ENCODE measurements at places on chromosomes 7 and 10.
A peak's percentile ranks its signal among the peaks of the same experiment; 100 is the strongest.

- DNase-seq, result no peak
Observed at GRCh38 chr10:131856441-131857094, 44.2 kb upstream of the PPP2R2D start.

DNA sequence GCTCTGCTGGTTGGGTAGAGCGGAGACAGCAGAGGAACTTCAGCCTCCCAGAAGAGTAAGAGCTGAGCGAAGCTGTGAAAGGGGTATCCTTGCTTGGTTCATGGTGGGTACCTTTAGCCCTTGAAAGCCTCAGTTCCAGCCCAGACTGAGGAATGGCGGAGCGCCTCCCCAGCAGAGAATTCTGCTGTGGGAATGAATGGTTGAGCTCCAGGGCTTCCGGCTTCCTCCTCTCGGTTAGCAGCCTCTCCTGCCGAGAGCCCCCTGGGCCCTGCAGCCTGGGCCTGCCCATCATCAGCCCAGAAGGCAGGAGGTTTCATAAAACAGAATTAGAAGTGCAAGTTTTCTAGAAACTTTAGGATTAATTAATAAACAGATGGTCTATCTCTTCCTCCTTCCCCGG lies 79.9 kb upstream of the ANLN start:
- DNase-seq, result no peak

GRCh38 chr10:114239117-114239993 lies at the start of gene VWA2:
Gene VWA2, plus strand, starts transcription at chr10:114239254. Its CDS starts 9,460 bp downstream, at chr10:114248714.
- no peak for DNase-seq

DNA sequence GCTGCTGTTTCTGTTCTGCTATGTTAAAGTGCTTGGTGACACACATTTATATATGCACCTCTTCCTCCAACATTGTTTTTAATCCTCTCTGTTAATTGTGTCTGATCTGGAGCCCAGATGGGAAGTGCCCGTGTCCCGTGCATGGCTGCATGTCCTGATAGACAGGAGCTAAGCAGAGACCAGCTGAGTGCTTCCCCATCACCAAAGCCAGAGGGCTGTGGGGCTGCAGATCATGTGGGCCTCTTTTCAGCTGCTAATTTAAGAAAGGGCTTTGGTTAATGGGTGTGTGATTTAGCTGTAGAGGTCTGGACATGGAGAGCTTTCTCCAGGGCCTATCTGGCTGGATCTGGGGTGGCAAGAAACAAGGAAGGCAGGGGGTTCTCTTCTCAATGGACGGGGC lies 96.5 kb upstream of the NPS start:
- DNase-seq, result no peak

- no peak for DNase-seq
Observed at GRCh38 chr7:87344446-87344845, 1.0 kb upstream of the CROT start.

- DNase-seq, result no peak
Observed at GRCh38 chr10:78991187-78991586, 77.6 kb upstream of the ZMIZ1 start.

DNA sequence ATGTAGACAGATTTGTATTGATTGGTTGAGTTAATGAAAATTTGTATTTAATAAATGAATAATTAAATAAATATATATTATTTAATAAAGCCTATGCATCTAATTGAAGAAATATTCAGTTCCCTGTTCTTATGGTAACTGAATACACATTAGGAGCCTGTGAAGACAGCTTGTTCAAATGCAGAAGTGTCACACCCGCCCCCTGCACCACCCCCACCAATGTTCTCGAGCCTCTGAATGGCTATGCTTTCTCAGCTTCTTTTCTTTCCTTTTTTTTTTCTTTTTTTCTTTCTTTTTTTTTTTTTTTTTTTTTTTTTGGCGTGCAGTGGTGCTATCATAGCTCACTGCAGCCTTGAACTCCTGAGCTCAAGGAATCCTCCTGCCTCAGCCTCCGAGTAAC lies 38.3 kb upstream of the PARD3 start:
- no peak for DNase-seq

GRCh38 chr7:138873220-138873892 lies 75.4 kb upstream of the ATP6V0A4 start:
- DNase-seq, result no peak

GRCh38 chr7:36109013-36109627 lies 43.9 kb upstream of the EEPD1 start:
- no peak for DNase-seq

DNA sequence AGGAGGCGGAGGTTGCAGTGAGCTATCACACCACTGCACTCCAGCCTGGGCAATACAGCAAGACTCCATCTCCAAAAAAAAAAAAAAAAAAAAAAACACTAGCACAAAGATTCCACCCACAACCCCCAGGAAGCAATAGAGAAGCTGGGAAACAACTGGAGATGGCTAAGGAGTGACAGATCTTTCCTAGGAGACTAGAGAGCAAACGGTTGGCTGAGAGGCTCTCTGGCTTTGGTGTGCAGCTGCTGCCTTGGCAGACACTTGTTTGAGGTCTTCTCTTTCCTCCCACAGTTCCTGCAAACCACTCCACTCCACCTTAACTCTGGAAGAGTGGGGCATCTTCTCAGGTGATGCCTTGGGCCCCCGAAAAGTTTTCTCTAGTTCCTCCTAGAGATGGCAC lies 78.5 kb upstream of the LANCL2 start:
- DNase-seq, result no peak

DNA sequence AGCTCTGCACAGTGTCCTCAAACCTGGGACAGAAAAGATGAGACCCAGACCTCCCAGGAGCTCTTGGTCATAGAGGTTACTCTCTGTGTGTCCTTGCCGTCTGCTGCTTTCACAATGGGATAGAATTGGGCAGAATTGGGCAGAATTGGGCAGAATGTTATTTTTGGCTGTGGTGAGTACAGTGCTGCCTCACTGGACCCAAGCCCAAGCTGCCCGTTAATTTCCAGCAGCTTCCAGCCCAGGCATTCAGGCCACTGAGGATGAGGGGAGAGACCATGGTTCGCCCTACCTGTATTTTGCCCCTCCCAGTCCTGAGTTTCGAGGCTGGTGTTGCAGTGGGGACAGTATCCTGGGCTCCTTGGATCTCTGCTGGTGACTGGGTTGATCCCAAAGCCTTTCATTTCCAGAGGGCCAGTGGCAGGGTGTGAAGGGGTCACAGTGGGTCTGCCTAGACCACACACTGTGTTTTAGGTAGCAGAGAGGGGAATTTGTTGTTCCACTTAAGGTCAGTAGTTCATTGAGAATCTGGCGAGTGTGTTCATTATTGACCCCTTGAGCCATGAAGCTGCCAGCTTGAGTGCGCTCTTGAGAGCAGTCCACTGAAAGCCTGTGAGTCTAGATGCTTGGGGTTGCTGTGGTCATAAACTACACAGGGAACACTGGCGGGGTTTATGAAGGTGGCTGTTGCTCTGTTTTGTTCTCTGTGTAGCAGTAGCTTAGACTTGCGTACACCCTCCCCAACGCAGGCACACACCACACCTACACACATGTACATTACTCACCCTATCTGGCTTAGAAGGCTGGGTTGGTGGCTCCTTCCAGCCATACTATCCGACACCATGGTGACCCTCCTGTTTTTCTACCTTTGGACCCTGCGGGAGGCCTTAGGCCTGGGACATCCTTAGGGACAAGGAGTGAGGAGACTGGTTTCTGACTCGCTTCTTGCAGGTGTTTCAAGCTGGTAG lies 23.5 kb downstream of the NACAD start:
- DNase-seq, result no peak

DNA sequence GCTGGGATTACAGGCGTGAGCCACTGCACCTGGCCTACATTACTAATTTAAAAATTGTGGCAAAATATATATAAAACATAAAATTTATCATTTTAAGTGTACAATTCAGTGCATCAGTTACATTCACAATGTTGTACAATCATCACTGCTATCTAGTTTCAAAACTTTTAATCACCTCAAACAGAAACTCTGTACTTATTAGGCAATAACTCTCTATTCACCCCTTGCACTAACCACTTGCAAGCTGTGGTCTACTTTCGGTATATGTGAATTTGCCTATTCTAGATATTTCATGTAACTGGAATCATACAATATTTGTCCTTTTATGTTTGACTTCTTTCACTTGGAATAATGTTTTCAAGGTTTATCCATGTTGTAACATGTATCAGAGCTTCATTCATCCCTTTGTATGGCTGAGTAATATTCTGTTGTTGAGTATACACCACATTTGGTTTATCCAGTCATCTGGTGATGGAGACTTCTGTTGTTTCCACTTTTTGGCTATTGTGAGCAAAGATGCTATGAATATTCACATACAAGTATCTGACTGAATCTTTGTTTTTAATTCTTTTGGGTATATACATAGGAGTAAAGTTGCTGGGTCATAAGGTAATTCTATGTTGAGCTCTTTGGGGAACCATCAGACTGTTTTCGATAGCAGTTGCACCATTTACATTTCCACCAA lies 14.3 kb upstream of the ELOVL3 start:
- no peak for DNase-seq

GRCh38 chr10:48604991-48605508 lies at the start of gene ARHGAP22:
Gene ARHGAP22, minus strand, starts transcription at chr10:48605073. Its CDS starts 277 bp downstream, at chr10:48604796.
- DNase-seq, result peak; percentile 33

DNA sequence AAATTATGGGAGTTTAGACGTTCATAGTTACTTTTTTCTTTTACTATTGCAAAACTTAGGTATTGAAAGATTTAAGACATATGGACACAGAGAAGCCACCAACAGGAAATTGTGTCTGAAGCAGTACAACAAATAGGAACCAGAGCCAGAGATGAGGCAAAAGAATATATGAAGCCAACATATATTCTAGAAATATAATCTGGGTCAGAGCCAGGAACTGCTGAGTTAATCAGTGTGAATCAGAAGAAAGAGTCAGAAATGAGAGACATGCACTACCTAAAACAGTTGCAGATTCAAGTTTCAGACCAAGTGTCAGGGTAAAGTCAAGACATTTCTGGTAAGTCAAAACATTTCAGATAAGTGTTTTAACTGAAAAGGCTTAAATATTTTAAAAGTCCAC lies 67.7 kb downstream of the DGKB start:
- DNase-seq, result no peak
